ENCODE measurements at places on chromosomes 11 and 22.

- no peak for DNase-seq
Measured at GRCh38 chr11:101509922-101510321, 73.9 kb downstream of the TRPC6 start.

- no peak for DNase-seq
Measured at GRCh38 chr11:1544536-1544935, 27.5 kb downstream of the DUSP8 start.

DNA sequence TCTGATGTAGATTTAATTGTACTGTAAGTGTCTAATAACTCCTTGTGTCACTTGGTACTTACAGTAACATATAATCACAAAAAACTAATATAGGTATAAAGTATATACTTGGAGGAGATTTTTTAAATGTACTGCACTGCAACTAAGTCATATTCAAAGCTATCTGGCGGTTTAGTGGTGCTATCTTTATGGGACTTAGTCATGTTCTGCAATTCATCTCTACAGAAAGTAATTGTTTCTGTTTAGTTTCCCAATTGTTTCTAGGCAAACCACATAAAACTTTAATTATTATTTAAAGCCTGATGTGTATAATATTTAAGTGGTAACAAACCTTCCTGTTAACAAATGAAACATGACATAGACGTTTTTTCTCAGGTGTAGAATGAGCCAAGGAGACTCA lies 8.0 kb downstream of the PAFAH1B2 start:
- DNase-seq: no peak

GRCh38 chr11:128970598-128971190 lies 28.0 kb upstream of the TP53AIP1 start:
- no peak for DNase-seq

GRCh38 chr22:42770941-42771647 lies 50.4 kb upstream of the A4GALT start:
- no peak for DNase-seq

- peak; percentile 57 for DNase-seq
Measured at GRCh38 chr11:34915136-34916014, 804 bp downstream of the APIP start.

DNA sequence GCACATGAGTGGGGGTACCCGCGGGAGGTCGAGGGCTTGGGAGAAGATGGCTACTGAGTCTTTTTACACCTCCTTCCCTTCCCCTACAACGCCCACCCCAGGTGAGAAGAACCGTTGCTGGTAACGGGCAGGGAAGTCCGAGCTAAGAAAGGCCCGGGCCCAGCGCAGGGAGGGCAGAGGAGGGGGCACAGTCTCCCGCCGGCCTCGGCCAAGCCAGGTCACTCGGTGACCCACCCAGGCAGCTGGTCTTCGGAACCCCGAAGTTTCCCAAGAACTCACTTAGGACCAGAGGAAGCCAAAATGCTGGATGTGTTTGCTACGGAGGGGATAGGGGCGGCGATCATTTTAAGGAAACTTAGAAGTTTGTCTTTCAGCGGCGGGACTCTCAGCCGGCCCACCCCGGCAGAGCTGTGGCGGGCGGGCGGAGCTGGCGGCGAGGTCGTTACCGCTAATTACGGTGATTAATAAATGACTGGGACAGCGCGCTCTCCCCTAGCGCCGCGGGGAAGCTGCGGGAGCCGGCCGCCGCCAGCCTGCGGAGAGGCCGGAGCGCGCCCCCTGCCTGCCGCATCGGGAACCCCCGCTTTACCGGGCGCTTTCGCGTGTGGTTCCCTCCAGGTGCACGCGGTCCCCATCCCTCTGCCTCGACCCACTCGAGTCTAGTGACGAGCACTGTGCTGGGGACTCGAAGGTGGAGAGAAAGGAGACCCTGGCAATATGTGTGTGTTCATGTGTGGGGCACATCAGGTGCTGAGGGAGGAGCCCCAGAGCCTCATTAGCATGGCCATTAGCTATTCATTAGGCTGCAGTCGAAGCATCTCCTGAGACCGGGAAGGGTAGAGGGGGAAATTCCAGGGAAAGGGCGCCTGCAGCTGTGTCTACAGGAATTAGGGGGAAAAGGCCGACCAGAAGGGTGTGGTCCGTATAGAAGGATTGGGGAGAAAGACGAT lies 945 bp downstream of the ROBO3 start:
- DNase-seq: peak; percentile 43

GRCh38 chr11:11722246-11722645 lies 100.4 kb upstream of the GALNT18 start:
- DNase-seq: no peak

DNA sequence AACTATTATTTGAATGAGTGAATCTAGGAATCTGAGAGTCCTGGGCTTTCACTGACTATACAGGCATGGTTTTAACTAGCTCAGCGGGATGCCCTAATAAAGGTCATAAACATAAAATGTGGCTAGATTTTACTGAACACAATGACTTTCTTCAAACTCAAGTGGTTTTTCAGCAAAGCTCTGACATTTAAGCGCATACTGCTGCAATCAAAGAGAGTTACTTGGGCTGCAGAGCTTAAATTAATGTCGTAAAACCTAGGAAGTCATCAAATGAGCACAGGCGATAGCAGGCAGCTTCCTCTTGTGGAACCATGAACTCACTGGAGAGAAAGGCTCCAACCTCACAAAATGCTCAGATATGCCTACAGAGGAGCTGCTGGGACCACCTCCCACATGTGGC lies 6.7 kb downstream of the CSNK2A3 start:
- DNase-seq: no peak

- no peak for DNase-seq
Measured at GRCh38 chr11:88383447-88383846, 45.9 kb upstream of the CTSC start.

DNA sequence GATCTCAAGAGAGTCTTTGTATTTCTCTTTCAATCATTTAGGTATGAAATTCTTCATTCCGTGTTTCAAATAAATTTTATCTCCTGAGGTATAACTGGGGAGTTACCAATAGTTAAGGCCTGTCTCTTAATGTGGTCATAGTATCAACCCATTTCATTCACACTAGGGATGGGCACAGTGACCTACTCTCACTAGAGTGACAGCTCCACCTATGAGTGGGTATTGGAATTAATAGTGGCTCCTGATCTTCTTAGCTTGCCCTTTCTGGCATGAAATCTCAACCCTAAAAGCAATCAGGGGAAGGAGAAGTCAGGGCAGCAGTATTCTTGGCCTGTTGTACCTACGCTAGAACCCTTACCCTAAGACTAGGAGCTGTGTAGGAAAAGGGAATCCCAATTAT lies 507.7 kb downstream of the FAM181B start:
- DNase-seq: peak; percentile 1

DNA sequence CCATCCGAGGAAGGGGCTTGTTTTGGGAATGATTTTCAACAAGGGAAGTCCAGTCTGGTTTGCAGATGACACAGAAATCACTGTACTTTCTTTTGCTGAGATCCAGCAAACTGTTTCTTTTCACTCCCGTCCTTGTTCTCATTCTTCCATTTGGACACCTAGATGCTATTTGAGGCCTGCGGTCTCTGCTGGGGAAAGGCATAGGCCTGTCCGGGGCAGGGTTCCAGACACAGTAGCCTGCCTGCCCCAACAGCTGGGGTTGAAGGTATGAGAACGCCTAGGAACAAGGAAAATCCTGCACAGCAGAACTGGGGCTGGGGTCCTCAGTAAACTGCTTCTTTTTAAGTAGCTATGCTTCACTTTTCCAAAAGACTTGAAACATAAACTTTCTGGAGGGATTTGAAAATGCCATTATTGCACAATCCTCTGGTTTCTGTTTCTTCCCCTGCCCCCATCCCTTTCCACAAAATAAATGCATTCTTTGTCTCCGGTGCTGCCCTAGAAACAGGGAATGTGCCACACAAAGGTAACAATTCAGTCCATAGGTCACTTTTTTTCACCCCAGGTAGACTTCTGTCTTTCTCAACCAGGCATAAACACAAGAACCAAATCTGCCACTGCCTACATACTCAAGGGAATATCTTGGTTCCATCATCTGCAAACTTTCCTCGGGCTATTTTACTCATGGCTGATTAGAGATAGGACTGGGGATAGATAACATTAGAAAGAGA lies 174.8 kb upstream of the MTMR2 start:
- no peak for DNase-seq

DNA sequence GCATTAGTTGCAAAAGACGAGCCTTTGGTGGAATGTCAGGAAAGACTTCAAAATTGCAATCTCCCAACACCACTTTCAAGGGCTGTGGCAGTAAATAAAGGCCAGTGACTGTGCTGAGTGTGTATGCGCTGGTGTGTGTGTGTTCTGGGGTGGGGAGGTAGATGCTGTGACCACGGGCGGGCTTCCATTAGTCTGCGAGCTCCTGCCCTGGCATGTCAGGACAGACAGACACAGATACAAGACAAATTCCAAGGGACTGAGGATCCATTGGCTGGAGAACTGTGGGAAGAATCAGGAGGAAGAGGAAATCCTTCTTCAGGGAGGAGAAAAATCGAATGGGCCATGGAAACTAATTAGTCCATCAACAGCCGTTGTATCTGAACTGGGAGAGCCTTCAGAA lies 83.6 kb downstream of the FEZ1 start:
- DNase-seq: no peak

- no peak for DNase-seq
Measured at GRCh38 chr11:64713016-64713707, 9.8 kb downstream of the NRXN2 start.

DNA sequence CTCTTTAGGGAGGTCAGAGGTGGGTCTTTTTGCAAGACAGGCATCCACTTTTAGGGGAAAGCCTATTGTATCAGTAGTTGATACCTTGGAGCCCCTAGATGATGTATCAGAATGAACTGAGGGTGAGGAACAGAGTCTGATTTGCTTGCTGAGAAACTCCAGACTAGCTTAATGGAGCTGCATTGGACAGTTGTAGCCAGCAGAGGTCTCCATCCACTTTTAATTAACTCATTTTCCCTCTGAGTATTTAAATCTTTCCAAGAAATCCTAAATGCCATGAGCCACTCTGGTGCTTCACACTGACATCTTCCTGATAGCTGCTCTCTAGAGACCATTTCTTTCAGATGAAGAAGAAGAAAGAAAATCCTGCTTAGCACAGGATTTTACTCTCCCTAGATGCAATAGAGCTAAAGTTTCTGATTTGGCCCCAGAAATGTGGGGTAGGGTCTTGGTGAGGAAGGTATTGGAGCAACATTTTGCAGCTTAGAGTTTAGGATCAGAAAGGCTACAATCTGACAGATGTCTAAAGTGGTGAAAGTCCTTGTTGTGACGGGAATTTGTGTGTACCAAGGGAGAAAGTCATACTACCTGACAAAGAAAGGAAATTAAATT lies 38.0 kb downstream of the EXT2 start:
- no peak for DNase-seq

DNA sequence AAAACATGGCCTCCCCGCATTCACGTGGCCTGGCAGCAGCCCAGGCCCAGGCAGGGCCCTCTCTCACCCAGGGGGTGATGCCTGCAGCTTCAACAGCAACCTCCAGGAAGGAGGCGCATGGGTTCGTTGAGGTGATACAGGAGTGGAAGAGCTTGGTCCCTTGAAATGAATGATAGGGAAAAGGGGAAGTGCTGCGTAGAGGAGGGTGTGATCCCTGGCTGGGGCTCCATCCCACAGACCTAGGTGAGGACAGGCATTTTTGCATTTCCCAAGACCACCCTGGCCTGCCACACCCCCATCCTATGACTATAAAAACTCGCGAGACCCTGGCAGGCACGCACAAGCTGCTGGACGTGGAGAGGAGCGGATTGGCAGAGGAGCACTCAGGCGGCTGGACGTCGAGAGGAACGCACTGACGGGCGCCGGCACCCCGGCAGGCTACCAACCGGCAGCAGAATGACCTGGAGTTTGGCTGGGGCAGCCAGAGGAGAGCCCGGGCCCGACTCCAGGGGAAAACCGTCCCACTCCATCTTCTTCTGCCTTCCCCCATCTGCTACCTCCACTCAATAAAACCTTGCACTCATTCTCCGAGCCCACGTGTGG lies 32.6 kb downstream of the RTN4R start:
- DNase-seq: no peak

GRCh38 chr11:11916981-11917399 lies 75.2 kb downstream of the USP47 start:
- no peak for DNase-seq

DNA sequence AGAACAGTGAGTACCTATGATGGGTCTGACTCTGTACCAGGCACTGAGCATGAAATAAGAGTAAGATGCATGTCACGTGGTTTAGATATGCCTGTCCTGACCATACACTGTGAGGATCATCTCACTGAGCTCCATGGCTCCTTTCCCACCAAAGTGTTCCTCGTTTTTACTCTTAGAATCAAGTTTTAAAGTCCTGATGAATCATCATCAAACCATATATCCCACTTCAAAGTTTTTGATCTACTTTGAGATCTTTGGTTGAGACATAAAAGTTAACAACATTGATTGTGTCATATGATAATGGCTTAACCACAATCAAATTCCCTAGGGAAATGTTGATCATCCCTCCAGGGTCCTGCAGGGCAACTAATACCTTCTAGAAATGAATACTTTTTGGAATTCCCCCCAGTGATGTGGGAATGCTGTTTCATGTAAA lies 12.8 kb downstream of the ETS1 start:
- DNase-seq: no peak

GRCh38 chr22:25490896-25491295 lies 73.6 kb upstream of the GRK3 start:
- DNase-seq: no peak

GRCh38 chr11:8194956-8195355 lies 26.1 kb upstream of the RIC3 start:
- no peak for DNase-seq

DNA sequence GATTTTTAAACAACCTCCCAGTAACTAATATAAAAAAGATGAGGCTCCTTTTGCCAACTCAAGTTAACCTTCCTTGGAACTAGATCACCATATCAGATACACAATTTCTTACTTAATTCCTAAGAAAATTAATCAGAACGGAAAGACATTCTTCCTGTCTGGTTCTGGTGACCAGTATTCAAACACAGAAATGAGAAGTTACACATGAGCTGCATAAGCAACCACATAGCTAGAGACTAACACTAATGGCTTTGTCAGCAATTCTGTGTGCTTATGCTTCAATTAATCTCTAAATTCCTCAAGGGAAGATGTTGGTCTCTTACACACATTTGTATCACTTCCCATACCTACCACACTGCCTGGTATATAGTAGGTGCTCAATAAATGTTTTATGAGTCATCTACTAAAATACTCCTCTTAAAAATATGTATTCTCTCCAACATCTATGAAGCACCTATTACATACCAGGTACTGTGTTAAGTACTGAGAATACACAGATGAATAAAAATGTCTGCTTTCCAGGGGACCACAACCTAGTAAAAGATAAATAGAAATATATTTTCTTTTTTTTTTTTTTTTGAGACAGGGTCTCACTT lies 54.5 kb downstream of the GAB2 start:
- no peak for DNase-seq

DNA sequence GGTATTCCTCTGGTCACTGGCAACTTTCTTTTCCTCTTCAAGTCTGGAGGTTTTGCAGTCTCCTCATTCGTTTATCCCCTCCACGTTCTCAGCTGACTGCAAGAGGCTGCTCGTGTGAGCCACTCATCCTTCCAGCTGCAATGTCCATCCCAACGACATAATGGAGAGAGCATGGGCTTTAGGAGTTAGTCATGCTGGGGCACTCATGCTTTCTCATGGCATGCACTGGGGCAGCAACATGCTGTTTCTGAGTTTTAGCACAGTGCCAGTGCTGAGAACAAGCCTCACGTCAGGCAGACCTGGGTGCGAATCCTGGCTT lies 7.1 kb downstream of the DCPS start:
- DNase-seq: no peak
